ENCODE measurements at places on chromosomes 11 and 22.

GRCh38 chr22:35868938-35869337 is 151.3 kb downstream of the APOL5 start:
- DNase-seq = no peak

- no peak for DNase-seq
Measured at GRCh38 chr11:80980227-80980626, 1539.4 kb upstream of the TENM4 start.

- peak; percentile 52 for DNase-seq
Measured at GRCh38 chr11:3984896-3985295, 109.7 kb upstream of the RRM1 start.

DNA sequence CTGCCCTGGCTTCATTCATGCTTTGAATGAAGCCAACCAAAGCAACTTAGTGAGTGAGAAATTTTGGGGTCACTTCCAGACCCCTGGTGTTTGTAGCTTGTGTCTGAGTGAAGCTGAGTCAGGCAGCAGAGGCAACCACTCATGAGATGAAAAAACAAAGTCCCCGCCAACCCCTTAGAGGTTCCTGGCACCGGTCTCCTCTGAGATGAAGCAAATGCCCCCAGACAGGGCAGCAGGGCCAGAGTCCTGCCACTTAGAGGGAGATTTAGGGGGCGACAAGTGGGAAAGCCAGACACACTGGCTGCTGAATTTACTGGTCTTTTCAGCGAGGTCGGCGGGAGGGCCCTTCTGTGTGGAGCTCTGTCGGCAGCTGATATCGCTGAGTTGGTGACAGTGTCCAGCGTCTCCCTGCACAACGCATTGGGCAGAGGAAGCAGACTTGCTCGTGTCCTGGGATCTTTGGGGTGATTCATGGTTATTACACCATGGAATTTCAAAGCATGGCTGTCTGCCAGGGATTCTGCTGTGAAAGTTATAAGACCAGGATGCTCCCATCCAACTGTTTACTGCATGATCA is 482.6 kb downstream of the MIAT start:
- DNase-seq = no peak

GRCh38 chr11:21109341-21109740 is 440.0 kb downstream of the NELL1 start:
- no peak for DNase-seq

DNA sequence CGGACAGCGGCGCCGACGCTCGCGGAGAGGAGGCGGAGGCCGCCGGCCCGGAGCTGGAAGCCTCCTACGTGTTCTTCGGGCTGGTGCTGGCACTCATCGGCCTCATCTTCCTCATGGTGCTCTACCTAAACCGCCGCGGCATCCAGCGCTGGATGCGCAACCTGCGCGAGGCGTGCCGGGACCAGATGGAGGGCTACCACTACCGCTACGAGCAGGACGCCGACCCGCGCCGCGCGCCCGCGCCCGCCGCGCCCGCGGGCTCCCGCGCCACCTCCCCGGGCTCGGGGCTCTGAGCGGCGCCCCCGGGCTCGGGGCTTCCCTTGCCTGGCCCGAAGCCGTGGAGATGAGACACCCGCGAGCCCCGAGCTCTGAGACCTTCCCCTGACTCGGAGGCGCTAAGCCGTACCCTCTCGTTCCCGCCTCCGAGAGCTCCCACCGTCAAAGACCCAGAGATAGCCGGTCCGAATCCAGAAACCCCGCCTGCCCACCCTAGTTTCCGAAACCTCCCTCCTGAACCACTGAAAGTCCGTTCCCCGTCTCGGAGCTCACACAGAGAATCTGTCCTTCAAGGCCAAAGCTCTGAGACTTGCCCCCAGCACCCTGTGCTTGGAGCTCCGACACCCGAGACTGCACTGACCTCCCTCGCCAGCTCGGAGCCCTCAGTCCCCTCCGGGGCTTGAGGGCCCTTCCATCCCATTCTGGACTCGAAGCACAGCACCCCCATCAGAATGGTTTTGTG is 1.5 kb downstream of the TPBGL start:
- DNase-seq = no peak

- DNase-seq = no peak
Measured at GRCh38 chr11:124211321-124211720, 28.2 kb downstream of the OR10D3 start.

DNA sequence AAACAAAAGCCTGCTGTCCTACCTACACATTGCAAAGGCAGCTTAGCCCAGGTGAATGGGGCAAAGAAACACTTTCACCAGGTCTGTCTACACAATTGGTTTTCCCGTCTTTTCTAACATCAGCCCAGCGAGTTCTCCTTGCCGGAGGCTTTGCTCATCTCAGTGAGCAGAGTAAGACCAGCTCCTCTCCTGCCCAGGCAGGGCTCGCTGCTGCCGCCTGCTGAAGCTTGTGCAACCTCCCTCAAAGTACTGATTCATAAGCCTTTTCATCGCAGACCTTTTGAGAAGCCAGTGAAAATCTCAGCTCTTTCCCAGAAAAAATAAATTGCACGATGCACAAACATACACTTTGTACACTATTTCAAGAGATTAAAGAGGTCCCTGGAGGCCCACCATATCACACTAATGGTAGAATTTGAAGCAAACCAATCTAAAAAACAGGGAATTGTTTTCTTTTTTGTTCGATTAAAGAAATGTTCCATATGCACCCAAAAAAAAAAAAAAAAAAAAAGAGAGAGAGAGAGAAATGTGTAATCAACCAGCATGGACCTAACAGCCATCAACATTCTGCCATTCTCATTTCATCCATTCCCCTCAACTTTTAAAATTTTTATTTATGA is 328.1 kb upstream of the MPPED2 start:
- no peak for DNase-seq

DNA sequence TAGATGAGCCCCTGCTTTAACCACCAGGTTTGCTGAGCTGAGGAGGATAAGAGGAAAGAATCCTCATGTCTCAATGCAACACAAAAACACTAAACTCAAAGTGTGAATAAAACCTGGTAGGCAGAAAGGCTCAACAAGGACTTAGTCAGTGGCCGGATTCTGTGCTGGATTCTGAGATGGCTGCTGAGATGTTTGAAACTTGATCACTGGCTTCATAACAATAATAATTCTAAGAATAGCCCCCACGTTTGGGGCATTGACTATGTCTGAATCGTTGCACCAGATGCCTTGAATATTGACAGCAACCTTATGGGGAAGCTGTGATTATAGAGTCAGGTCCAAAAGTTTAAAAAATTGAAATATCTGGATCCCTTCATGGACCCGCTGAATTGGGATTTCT is 4.6 kb downstream of the DKK3 start:
- no peak for DNase-seq

DNA sequence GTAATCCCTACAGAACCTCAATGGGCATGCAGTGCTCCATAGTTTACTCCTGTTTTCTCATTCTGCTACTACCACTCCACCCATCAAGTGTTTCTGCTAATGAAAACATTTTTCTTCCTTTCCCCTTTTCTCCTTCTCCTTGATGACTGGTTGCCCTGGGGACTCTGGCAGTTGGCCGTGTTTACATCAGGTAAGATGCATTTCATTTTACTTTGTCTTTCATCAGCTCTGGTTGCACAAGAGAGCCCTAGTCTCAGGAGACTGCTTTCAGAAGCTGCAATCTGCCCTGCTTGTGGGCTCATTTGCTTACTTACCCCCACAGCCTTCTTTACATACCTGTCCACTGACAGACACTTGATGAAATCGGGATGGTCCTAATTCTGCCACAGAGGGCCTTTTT is 19.6 kb upstream of the LIMK2 start:
- DNase-seq = no peak

DNA sequence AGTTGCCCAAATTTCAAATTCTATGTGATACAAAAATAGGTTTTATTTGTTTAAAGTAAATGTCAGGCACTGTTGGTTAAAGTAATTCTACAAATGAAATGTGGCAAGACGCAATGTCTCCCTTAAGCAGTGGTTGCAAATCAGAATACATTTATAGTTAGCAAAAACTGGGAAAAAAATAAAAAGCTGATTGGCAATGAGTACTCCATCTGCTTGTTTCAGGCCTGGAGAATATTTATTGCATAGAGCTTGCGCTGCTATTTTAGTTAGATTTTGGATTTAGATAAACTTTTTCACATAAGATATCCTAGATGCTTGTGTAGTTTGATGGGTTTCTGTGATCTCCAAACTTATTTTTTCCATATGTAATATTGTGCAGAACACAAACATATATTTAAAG is 224.0 kb upstream of the MPPED2 start:
- no peak for DNase-seq

GRCh38 chr11:112735470-112735869 is 225.8 kb upstream of the NCAM1 start:
- no peak for DNase-seq

- no peak for DNase-seq
Measured at GRCh38 chr11:109864151-109864661, 229.0 kb upstream of the ZC3H12C start.

- no peak for DNase-seq
Measured at GRCh38 chr11:2100361-2101170, 38.6 kb downstream of the IGF2 start.

GRCh38 chr22:35837101-35837727 is 119.5 kb downstream of the APOL5 start:
- no peak for DNase-seq

DNA sequence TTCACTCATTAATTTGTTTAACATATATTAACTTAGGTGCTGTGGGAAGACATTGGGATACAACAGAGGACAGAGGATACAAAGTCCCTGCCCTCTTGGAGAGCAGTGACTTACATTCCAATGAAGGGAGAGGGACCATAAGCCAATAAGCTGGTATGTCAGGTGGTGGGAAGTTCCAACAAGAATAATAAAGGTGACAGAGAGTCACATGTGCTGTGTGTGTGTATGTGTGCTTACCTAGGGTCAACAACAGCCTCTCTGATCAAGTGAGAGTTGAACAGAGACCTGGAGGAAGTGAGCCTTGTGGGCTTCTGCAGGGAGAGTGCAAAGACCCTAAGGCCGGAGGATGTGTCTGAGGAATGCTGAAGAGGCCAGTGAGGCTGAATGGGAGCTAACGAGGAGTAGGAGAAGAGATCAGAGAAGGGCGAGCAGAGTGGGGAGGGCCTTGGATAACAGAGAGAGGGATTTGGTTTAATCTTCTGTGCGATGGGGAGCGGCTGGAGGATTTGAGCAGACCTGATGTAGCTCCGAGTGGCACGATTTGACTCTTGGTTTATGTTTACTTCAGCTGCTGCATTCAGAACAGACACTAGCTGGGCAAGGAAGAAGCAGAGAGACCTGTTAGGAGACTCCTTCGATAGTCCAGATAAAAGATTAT is 35.3 kb downstream of the MAP6 start:
- DNase-seq = no peak

- no peak for DNase-seq
Measured at GRCh38 chr11:105357146-105357545, 217.6 kb upstream of the CARD18 start.

- DNase-seq = peak; percentile 70
Measured at GRCh38 chr11:108223348-108224149, 682 bp downstream of the ATM start.

- no peak for DNase-seq
Measured at GRCh38 chr11:77704029-77704428, 66.4 kb upstream of the CLNS1A start.

DNA sequence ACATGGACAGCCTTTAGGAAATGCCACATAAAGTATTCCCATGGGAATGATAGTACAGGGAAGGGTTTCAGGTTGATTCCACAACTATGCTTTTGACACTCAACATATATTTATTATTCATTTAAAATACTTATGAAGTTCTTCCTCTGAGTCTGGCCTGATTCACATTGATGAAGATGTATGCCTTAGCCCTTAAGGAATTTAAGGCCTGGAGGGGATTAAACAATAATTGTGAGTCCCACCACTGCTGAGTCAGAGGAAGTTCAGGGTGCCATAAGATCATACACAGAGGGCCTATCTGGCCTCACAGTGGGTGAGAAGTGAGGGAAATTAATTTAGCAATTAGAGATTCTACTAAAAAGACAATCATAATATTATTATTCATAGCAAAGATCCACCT is 161.1 kb upstream of the SNX19 start:
- no peak for DNase-seq

GRCh38 chr22:26124991-26125725 is 44.1 kb upstream of the SEZ6L start:
- no peak for DNase-seq

GRCh38 chr11:1116104-1116503 is 41.4 kb downstream of the MUC2 start:
- DNase-seq = no peak

DNA sequence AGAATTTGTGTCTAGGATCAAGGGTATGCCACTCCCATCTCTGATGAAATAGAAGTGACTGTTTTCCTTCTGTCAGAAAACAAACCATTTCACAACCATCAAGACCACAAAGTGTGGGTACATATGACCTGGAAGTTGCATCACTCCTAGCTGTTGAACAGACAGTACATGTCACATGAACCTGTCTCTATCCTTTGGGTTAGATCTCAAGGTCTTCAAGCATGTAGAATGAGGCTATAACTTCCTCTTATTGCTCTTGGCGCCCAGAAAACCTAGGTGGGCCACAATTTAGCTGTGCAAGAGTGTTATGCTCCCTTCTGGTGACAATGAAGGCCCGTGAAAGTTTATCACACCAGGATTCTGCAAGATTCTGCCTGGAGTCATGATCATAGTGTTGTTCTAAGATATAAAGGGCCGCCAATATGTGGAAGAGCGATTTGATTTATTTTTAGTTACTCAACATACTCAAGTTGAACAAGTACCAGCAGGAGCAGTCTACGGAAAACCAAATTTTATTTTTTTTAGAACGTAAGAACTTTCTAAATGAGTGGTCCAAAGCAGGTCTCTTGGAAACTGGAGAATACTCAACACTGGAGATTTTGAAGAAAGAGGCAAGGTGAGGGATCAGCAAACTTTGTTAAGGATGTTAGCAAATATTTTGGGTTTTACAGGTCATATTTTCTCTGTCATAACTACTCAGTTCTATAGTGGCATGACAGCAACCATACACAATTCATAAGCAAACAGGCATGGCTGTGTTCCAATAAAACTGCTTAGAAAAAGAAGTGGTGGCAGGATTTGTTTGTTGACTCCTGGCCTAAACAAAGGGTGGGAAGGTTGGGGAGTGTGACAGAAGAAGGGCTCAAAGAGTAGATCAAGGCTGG is 101.8 kb downstream of the USP35 start:
- DNase-seq = no peak

- no peak for DNase-seq
Measured at GRCh38 chr11:69984457-69985261, 93.5 kb upstream of the ANO1 start.

GRCh38 chr11:45156201-45156600 is 9.8 kb downstream of the PRDM11 start:
- DNase-seq = no peak

DNA sequence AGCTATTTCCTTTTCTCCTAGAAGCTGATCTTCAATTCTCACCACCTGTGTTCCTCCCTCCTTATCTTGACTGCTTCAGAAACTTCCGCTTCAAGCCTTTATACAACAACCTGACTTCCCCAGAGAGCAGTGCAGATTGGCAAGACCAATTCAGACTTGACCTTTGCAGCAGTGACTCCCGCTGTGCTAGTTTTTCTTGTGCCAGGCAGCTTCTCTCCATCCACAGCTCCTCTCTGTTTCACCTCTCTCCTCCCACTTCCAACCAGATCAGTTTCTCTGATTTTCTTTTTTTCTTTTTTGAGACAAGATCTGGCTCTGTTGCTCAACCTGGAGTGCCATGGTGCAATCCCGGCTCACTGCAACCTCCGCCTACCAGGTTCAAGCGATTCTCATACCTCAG is 74.3 kb downstream of the GRAMD1B start:
- DNase-seq = no peak

GRCh38 chr11:29019960-29020683 is 911.9 kb downstream of the METTL15 start:
- DNase-seq = no peak

Data from CD4-positive, alpha-beta T cell treated with Interleukin-2 at 100 ng/mL for 4 hours (primary cell).